ENCODE measurements at places on chromosomes 2 and 18.

- no peak for DNase-seq
Measured at GRCh38 chr2:70116936-70117552, 29.8 kb downstream of the PCBP1 start.

DNA sequence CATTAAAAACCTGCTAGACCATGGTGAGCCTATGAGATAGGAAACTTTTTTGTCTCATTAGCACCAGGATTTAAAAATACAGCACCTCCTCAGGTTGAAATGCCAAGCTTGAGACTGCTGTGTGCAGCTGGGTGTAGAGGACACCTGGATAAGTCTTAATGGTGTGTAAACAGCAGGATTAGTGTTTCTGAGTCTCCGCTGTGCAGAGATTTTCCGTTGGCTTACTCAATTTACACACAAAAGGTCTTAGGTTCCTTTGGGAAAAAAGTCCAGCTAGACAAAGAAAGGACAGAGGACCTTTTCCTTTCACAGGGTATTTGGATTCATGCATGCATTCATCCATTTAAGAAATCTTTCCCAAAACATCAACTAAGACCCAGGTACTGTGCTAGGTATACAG, 168.1 kb downstream of the NRXN1 start:
- no peak for DNase-seq

- no peak for DNase-seq
Measured at GRCh38 chr2:132615329-132616085, 54.5 kb downstream of the LYPD1 start.

DNA sequence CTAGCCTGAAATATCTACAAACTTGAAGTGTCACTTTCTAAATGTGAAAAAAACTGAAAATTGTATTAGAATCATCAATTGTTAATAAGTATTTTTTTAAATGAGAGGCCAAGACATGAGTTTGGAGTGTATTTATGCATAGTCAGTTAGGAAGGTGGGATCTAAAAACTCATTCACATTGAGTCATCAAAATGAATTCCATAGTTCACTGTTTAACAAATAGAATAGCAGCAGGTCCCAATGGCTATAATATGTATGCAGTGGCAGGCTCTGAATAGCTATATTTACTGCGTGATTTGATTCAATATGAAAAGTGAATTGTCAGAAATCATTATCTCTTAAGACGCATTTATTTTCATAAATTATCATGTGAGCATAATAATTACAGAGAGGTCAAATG, 256.1 kb downstream of the ZNF385B start:
- DNase-seq = no peak

DNA sequence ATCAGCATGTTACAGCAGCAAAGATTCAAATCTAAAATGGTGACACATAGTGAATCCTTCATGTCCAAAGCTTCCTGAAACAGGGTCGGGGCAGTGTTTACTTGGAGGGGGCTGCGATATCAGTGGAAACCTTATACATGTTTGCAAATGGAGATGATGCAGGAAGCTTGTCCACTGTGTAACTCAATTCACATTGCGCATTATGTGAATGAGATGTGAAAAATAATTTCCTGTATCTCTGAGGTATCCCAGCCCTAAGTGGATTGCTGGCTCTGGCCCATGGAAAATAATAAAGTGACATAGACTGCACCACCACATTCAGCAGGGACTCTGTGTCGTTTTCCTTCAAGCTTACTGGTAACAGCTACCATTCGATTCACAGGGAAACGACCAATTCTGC, 505.5 kb downstream of the GALR1 start:
- no peak for DNase-seq
